Right cardiac atrium (tissue), 5 donors: ENCODE measurements at places on chromosomes 2 and 18.

GRCh38 chr18:3389977-3390376 is 60.0 kb upstream of the TGIF1 start:
- no peak for DNase-seq

GRCh38 chr2:40535972-40536371 is 84.1 kb upstream of the SLC8A1 start:
- no peak for DNase-seq

GRCh38 chr2:148218326-148219075 is 197.6 kb downstream of the MBD5 start:
- DNase-seq: no peak

- no peak for DNase-seq
These were observed 214.7 kb upstream of the LYPD1 start for GRCh38 chr2:132884705-132885104.

- DNase-seq: no peak
These were observed 80.2 kb downstream of the CDH20 start for GRCh38 chr18:61413396-61413795.

GRCh38 chr2:72095364-72095763 is 52.3 kb downstream of the CYP26B1 start:
- no peak for DNase-seq

GRCh38 chr18:64982414-64983055 is 768.3 kb upstream of the CDH7 start:
- DNase-seq: no peak

- peak; percentile 83 for DNase-seq
These were observed 593 bp downstream of the ZNF514 start for GRCh38 chr2:95158891-95159619.

GRCh38 chr2:141523199-141523598 is 607.6 kb downstream of the LRP1B start:
- DNase-seq: no peak

DNA sequence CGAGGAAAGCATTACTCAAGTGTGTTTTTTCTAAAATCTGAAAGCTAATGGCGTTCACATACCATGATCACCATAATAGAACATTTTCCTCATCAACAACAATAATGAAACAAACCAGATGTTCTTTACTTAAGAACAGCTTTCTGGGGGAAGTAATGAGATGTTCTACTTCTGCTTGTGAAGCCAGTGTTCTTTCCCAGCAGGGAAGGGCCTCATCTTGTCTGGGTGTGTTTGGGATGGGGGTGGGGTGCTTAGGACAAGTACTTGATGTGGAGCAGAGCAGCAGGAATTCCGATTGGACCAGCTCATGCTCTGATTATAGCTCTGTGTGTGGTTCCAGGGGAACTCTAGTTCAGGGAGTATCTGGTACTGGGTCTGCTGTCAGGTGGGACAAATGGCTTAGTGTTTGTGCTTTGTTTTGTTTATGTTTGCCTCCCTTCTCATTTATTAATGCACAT is 163.0 kb upstream of the NOSTRIN start:
- peak; percentile 75 for DNase-seq

DNA sequence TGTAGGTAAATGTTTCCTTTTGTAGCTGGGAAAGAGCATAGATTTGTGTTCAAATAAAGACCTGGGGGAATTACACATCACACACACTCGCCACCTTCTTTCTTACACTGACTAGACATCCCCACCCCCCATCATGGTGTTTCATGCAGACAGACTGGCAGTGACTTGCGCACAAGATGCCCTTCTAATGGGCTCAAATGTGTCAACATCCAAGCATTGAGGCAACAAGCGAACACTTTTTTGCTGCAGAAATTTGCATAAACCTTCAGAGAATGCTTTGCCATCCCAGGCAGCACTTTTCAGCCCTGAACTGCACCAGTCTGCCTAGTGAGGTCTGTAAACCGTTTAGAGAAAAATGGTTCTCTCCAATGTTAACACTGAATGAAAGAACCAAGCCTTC is 4.5 kb downstream of the HOXD8 start:
- DNase-seq: no peak

GRCh38 chr2:241908686-241909420 is 39.3 kb downstream of the RTP5 start:
- DNase-seq: no peak

- DNase-seq: no peak
These were observed 79.0 kb downstream of the HDAC4 start for GRCh38 chr2:239321596-239322415.

GRCh38 chr2:167860082-167860481 is 387.3 kb downstream of the STK39 start:
- no peak for DNase-seq

GRCh38 chr18:11411048-11411447 is 198.3 kb upstream of the SLC35G4 start:
- no peak for DNase-seq

DNA sequence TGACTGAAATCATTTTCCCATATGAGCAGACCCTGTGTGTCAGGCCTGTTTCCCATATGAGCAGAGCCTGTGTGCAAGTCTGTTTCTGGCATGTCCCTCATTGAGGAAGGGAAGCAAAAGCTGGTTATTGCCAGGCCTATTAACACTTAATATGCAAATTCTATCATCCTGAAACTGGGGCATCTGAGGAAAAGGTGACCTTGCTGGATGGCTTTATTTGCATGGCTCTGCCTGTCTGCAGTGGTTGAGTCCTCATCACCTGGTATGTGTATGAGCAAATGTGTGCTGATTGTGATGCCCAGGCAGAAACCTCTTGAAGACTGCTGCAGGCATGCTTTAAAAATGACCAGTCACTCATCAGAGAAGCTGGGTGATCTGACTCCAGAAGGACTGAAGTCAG is 31.2 kb downstream of the EIF4E2 start:
- DNase-seq: no peak

- DNase-seq: peak; percentile 66
These were observed 119.6 kb upstream of the ARL5A start for GRCh38 chr2:151947813-151948165.

GRCh38 chr18:21117409-21118131 is 6.0 kb upstream of the ROCK1 start:
- no peak for DNase-seq

DNA sequence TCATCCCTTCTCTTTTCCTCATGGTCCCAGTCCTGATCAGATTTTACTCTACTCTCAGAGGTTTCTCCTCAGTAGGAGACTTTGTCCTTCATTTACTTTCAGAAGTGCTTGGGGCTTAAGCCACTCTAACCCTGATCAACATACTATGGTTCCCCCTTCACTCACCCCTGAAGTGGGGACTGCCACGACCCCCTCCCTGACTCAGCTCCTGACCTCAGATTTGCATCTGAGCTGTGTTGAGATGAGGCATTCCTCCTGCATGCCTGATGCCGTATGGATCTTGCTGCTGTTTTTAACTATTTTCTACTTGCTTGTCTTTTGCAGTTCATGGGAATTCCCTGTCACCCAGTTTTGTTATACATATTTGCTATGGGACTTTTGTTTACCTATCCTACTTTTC is 306.7 kb upstream of the CHST9 start:
- DNase-seq: no peak

- DNase-seq: no peak
These were observed 675.5 kb upstream of the SLC8A1 start for GRCh38 chr2:41127351-41127750.

DNA sequence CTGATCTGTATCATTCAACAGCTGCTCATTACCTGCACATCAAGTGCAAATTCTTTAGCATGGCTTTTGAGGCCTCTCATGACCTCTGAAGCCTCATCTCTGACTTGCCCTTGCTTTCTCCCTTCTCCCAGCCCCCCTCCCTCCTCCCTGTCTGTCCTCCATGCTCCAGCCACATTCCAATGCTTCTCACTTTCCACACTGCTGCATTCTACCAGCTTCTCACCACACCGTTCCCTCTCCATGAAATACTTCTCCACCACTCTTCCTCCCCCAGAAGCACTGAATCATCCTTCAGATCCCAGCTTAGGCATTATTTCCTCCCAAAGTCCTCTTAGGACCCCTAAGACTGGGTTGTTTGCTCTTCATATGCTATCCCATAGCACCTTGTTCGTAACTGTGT is 26.9 kb downstream of the GCG start:
- DNase-seq: no peak

GRCh38 chr2:33226546-33226945 is 249.9 kb upstream of the RASGRP3 start:
- no peak for DNase-seq

GRCh38 chr2:68466778-68467076 is 367 bp downstream of the FBXO48 start:
- DNase-seq: no peak

GRCh38 chr2:133247631-133248030 is 320.6 kb downstream of the NCKAP5 start:
- no peak for DNase-seq

- no peak for DNase-seq
These were observed 184.7 kb downstream of the SATB2 start for GRCh38 chr2:199273042-199273511.

- DNase-seq: no peak
These were observed 69.0 kb downstream of the DTNA start for GRCh38 chr18:34779112-34779511.

DNA sequence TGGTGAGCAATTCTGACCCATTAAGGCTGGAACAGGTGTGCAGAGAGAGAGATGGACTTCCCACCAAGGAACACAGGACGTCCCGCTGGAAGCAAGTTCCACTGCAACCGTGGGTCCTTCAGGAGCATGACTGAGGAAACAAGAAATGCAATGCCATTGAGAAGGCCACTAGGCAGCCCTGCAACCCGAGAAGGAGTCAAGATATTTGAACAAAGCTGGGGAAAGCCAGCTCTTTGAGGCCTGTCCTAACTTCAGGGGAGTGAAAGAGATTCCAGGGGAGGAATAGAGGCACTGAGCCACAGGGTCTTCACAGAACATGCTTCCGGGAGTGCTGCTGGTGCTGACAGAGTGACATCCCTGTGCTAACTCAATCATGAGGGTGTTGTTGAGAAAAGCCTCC is 153.8 kb upstream of the ZNF236 start:
- DNase-seq: no peak

DNA sequence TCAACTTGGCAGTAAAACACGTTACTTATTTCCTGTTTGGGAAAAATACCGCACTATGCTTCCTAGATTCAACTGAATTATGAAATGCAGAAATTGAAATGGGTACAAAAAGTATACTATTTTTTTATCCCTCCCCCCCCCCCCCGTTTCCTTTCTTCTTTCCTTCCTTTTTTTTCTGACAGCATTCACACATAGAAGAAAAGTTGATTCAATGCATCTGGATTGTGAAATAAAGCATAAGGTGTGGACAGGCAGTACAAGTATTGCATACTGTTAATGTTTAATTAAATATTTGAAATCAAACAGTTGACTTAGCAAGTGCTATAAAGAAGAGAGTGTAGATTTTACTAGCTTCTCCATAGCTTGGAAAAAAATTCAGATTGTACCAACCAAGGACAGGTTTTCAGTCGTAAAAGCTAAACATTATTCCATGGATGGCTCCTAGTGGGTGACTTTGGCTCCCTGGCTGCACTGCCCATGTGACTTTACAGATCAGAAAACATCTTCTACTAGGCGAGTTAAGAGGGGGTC is 21.6 kb upstream of the AGFG1 start:
- DNase-seq: no peak

- DNase-seq: no peak
These were observed 29.4 kb downstream of the FAM210A start for GRCh38 chr18:13696961-13697360.

- DNase-seq: peak; percentile 47
These were observed 15.1 kb downstream of the RASGRP3 start for GRCh38 chr2:33491441-33492084.

DNA sequence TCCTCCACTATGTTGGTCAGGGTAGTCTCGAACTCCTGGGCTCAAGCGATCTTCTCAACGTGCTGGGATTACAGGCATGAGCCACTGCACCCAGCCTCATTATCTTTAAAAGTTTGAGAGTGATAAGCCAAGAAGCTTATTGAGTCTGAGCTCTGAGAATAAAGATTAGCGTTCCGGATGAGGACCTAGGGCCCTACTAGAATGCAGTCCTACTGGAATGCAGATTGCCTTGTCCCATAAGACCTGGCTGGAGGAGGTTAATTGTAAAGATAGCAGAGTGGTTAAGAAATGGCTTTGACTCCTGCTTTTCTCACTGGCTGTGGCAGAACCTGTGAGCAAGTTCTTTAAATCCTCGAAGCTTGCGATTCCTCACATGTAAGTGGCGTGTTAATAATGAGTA is 4.0 kb downstream of the VWA3B start:
- no peak for DNase-seq

DNA sequence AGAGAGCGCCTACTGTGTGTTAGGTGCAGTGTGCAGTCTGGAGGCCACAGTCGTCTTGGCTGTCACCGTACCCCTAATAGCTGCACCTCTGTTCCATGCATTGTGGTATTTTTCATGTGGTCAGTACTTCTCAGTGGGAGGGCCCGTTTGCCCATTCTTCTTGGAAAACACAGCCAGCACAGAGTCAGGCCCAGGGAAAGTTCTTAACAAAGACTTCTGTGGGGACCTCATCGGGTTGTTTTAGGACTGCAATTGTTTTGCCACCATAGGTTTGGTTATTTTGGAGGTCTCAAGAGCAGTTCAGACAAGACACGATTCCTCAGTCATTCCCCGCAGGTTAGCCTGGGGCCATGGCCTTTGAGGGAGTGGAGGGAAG is 62.3 kb downstream of the SMIM21 start:
- DNase-seq: no peak

DNA sequence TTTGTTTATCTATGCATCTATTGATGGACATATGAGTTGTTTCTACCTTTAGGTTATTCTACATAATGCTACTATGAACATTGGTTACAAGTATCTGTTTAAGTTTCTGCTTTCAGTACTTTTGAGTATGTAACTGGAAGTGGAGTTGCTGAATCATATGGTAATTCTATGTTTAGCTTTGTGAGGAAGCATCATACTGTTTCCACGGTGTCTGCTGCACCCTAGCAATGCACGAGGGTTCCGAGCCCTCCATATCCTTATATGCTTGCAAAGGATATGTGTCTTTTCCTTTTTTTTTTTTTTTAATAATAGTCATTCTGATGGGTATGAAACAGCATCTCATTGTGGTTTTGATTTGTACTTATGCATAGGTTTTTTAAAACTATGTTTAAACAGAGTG is 83.7 kb downstream of the FMNL2 start:
- DNase-seq: no peak

DNA sequence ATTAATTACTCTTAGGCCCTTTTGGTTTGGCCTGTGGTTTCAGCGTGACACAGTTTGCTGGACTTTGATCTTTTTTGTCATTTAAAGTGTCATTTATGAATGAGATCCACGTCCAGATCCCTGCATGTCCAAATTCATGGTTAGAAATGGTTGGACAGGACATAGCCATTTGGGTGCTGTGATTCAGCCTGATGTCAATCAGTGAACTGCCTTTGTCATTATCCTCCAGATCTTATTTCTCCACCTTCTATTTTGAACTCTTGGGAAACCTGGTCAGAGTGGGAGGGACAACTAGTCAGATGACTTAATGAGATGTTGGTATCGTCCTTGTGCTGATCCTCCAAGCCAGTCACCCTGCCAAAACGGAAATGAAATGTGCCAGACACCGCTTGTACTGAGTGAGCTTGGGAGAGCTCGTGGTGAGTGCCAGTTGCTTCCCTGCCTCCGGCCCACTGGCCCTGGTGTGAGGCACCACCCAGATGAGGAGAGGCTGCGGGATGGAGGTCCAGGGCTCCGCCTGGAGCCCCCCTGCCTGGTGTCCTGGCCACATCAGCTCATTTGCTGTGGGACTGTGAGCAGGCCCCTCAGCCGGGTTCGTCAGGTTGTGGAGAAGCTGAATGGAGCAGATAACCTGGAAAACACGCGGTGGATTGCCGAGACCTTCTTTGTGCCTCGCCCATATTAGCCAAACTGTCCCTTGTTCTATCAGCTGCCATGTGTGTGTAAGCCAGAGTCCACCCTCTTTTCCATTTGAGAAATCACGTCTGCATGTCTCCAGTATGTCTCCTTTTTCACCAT is 70.1 kb downstream of the DGKD start:
- DNase-seq: peak; percentile 53
